Neural crest cell (in vitro differentiated cells): ENCODE measurements at places on chromosomes 7 and 10. TPM values are rescaled to one million over a fixed set of nuclear protein-coding genes. Genes with fewer than 3 reads are reported as not detected.

The ZNF485 gene
- total RNA-seq = 8.2 and 8.4 TPM in 2 replicates

The ADCY1 gene
- total RNA-seq = 13.7 and 14.2 TPM in 2 replicates

The PVRIG gene
- not detected in 2 replicates for total RNA-seq

GRCh38 chr10:49116509-49117375, 1.4 kb upstream of the VSTM4 start:
- no peak for DNase-seq

DNA sequence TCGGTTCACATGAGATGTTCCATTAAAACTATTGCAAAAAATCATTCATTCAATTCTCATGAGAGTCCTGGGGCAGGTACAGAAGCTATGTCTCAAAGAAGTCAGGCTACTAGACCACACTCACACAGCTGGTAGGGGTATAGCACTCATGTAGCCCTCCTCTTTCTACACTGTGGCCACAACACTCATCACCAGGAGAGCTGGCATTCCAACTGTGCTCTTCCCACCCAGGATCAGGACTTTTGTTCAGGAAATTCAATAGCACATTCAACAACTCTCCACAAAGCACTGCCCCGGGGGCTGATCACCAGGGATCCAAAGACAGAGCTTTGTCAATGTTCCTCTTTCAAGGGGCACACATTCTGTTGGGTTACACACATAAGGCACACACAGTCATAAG, 31.0 kb upstream of the C10orf90 start:
- no peak for DNase-seq

GRCh38 chr10:29714096-29714874, 79.5 kb upstream of the SVIL start:
- no peak for DNase-seq

- DNase-seq = peak; percentile 32
Observed at GRCh38 chr7:27098578-27099451, 3.0 kb upstream of the HOXA1 start.

GRCh38 chr10:86226781-86227201, 139.8 kb downstream of the GRID1 start:
- no peak for DNase-seq

- no peak for DNase-seq
Observed at GRCh38 chr10:62590306-62590705, 214.2 kb upstream of the ADO start.

- no peak for DNase-seq
Observed at GRCh38 chr7:47479821-47480575, 101.9 kb downstream of the TNS3 start.

GRCh38 chr10:62610649-62611229, 193.8 kb upstream of the ADO start:
- peak; percentile 62 for DNase-seq
